ENCODE measurements at places on chromosomes 3 and 15.

DNA sequence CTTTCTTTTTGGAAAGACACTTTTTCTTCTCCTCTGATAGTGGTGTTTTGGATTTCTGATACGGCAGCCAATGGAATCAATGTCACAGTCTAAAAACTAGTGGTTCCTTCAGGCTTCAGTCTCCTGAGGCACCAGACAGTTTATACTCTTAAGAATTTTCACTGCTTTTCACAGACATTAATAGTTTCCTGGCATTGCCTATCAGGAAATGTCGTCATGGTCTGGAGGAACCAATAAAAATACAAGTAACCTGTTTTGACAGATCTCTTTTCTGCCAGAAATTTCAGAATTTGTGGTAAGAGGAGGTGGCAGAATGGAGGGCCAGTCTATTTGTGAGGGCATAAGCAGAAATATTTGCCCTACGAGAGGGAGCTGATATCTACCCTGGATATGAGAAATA is 44.8 kb downstream of the FILIP1L start:
- DNase-seq = no peak

- no peak for DNase-seq
Observed at GRCh38 chr15:72193836-72194396, 3.7 kb downstream of the GRAMD2A start.

DNA sequence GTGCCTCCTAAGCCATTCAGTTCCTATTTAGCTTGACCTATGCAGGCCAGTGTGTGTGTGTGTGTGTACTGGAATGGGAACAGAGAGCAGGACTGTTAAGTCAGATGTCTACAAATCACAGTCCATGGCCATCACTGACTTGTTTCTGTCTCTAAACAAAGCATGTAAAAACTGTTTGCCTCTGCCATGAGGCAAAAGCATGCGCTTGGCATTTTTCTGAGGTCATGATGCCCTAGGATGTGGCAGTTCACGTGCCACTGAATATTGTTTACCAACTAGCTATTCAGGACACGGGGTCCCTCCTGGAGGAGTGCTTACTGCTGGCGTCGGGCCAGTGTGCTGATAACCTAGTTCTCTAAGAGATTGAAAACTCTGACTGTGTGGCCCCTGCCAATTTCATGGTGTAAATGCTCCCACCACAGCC is 8.2 kb upstream of the ATP13A3 start:
- no peak for DNase-seq

GRCh38 chr15:41713047-41713446 is 52.8 kb downstream of the MGA start:
- no peak for DNase-seq

- no peak for DNase-seq
Observed at GRCh38 chr15:57156210-57156884, 220.0 kb upstream of the CGNL1 start.

DNA sequence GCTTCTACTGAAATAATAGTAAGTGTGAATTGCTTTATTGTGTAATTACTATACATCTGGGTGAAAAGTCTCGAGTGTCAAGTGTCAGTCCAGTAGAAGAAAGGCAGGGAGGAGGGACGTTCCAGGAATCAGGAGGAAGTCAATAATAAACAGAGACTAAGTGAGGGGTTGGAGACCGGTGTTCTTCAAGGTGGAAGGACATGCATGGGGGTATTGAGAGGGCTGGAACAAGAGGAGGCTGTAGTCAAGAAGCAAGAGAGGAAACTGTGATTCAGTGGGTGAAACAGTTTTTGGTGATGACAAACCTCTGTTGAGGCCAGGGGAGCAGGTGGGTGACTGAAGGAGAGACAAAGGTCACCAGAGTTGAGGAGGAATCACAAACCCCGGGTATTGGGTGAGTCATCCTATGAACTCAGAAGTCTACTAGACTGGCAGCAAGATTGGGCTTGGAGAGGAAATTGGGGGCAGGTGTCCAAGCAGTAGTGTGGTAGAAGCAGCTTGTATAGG is 11.6 kb upstream of the SCAMP5 start:
- no peak for DNase-seq

- peak; percentile 39 for DNase-seq
Observed at GRCh38 chr3:115825046-115825445, 201.7 kb downstream of the GAP43 start.

GRCh38 chr15:54836052-54836795 is 360.5 kb downstream of the RSL24D1 start:
- no peak for DNase-seq

- DNase-seq = no peak
Observed at GRCh38 chr3:30082652-30083051, 523.7 kb upstream of the TGFBR2 start.

- no peak for DNase-seq
Observed at GRCh38 chr3:170021083-170021482, 16.7 kb upstream of the GPR160 start.

GRCh38 chr15:90336705-90337141 is 15.4 kb upstream of the ZNF774 start:
- DNase-seq = peak; percentile 20

GRCh38 chr3:44894485-44894884 is 20.1 kb downstream of the TGM4 start:
- no peak for DNase-seq
